ENCODE measurements at places on chromosomes 3 and 15.

GRCh38 chr3:119639494-119640350 lies 20.7 kb downstream of the POPDC2 start:
- DNase-seq, result no peak

DNA sequence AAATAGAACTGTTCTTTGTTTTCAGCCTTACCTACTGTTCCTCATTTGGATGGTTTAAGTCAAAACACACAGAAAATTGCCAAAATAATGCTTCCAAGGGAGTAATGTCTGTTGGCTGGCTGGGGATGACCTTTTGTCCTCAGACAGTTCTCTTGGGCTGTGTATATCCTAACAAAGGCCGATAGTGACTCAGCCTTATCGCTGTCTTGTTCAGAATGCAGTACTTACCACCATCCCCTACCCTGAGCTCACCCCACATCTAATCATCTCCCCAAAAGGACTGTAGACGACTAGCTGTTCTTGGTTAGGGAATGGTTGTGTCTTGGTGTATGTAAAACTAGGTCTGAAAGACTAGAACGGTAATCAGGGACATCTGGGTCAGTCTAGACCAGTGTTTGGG lies 35.0 kb downstream of the RAB11A start:
- no peak for DNase-seq

DNA sequence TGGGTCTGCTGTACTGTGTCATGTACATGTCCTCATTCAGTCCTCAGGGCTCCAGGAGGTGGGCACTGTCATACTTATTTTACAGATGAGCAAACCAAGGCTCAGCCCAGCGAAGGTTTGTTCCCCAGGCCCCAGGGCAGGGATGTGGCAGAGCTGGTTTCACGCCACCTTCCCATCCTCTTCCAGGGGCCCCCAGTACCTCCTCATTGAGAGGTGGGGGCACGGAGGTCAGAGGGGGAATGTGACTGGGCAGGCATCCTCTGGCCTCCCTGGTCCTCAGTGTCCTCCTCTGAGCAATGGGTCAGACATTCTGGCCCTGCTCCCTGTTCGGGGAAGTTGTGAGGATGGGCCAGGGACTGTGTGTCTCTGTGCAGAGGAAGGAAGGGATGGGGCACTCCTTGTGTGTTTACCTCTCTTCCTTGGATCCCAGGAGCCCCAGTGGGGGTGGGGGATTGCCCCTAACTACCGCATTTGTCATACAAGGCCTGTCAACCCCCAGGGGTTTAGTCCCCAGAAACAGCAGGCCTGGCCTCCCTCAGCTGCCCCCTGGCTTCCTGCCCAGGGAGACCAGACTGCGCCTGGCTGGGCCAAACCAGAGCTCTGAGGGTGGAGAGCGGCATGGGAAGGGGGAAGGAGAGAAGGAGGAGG lies 65.9 kb upstream of the LCTL start:
- no peak for DNase-seq

DNA sequence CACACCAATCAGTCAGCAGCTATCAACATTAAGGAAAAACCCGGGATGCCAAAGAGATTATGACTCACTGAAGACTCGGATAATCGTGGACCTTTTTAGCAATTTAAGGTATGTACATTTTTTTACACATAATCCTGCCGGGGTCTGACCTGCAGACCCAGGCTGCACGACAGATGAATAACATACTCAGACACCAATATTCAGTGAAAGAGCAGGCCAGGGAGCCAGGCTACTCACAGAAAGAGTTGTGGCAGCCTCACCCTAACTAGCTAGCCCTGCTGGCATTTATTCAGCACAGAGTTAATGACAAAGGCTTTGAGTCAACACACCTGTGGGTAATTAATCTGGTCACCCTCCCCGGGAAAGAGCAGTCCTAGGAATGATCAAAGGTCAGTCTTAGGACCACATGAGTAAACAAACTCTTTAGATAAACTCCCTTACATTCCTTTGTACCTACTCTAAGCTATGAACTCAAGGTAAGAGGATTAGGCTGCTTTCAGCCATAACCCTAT lies 727.5 kb downstream of the TBL1XR1 start:
- no peak for DNase-seq

DNA sequence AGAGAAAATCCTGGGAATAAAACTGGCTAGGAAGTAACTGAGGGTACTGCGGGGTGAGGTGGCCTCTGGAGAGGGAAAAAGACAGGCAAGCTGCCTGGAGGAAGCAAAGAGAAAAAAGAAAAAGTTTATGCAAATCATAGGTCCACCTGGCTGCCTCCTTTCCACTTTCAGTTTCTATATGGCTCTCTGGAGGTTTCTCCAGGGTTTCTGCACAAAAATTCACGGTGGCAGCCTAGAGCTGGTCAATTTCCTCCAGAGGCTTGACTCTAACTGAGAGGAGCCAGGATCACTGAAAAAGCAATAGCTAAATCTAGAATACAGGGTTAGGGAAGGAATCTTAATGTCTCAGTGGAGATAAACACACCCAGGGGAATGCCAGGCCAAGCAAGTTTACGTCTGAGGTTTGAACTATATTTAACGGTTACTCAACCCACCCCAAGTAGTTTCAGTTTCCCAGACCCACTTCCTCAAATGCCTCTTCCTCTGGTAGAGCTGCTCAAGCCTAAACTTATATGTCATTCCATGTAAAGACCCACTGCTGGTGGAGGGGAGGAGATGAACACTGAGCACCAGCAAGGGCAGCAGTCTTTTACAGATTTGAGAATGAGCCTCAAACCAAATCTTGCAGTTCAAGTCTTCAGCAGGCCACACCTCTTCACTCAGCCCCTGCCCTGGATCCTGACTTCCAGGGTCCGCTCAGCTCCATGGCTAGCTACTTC lies 5.7 kb downstream of the LYSMD2 start:
- DNase-seq, result no peak

Data from NCI-H2081 treated with DMSO at 0.1 percent for 48 hours (cell line).